ENCODE measurements at places on chromosomes 11 and 22.

DNA sequence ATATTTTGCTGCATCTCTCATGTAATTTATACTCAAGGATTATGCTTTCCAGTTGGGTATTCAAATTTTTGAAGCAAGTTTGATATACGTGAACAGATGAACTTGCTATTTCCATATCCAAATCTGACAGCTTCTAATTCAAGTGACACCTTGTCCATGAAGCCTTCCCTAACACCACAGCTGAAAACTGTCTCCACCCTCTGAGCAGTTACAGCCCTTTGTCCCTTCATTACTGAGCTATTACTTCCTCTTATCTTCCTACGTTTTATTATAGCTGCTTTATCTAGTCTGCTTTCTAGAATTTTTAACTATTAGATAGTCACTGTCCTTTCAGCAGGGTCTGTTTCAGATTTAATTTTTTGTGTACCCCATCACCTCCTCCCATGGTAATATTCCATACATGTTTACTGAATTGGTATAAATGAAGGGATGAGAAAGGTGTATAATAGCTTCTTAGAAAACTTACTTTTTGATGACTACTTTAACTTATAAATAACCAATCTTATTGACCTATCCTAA, 13.3 kb upstream of the PRSS23 start:
- DNase-seq, result no peak

DNA sequence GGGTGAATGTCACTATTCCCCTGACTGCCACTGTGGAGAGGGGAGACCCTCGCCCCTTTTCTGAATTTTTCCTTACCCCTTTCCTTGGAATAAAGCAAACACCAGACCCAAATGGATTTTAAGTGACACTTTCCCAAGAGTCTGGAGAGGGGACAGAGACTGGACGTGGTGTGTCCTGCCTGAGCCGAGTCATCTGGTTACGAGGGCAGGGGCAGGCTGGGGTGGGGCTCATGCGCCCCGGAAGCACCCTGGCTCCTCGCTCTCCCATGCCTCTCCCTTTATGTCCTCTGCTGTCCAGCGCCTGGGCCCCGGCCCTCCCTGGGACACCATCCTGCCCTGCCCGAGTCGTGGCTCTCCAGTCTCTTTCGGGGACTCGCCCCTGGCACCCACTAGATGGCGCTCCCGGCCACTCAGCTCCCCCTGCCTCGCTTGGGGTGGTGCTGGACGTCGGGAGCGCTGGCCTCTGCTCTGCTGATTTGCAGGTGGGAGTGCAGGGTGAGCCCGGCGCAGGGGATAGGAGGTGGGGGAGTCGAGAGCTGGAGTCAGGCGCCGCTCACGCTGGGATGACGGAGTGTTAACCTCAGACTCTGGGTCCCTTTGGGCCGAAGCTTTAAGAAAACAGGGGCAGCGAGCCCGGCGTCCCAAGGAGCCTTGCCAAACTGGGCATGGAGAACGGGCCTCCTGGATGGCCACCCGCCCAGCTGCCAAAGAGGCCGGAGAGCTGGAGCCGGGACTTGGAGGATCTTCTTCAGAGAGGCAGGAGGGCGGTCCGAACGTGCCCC, 89.8 kb downstream of the RPS6KA4 start:
- DNase-seq, result peak; percentile 81

DNA sequence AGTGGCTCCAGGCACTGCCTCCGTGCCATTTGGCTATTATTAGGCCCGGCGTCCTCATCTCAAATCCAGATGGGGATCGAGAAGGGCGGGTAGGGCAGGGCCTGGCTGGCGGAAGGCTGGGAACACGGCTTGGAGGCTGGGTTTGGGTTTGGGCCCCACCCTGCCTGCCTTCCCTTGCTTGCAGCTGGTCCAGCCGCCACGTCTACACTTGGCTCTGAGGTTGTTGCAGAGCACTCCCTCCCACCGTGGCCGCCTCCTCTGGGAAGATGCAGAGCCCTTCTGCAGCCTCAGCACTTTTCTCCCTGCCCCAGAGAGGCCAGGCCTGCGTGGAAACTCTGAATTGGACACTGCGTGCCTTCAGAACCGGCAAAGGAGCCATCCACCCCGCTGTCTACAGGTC, 5.2 kb upstream of the SMTN start:
- DNase-seq, result peak; percentile 93

- DNase-seq, result no peak
Measured at GRCh38 chr11:134556186-134556585, 144.1 kb upstream of the B3GAT1 start.

DNA sequence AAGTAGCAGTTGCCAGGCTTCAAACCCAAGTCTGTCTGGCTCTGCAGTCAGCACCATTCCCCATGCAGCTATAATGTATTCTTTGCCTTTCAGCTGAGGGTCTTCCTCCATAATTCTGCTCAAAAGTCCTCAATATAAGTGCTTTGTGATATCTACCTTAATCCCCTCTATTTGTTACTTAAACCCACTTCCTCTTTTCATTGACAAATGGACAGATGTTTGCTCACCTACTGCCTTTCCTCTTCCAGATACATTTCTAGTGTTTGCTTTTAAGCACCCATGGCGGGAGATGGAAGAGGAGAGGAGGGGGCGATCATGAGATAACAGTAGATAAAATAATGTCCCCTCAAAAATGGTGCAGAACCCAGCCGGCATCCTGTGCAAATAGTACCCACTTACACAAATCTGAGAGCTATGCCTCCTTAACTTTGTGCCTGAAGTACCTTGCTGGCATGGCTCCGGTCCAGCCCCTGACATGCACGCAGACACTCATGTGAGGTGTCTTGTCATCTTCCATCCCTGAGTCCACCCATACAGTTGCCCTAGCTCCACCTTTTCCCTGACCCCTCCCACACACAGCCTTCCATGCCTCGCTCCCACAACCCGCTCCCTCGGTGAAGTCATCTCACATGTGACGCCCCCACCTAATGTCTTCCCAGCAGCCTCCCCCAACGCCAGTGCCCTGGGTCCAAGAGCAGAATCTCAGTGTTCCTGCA, 109.6 kb downstream of the TRIM29 start:
- DNase-seq, result no peak

GRCh38 chr11:121552154-121552553, 99.4 kb upstream of the SORL1-AS1 start:
- no peak for DNase-seq

GRCh38 chr22:46542011-46542985, 4.9 kb upstream of the CELSR1 start:
- DNase-seq, result peak; percentile 70

Data from left ventricle myocardium inferior (tissue), 1 donor.